ENCODE measurements at places on chromosomes 16 and 17.
A peak's percentile ranks its signal among the peaks of the same experiment; 100 is the strongest.

- DNase-seq: no peak
These were observed 200.4 kb upstream of the N4BP1 start for GRCh38 chr16:48810436-48810802.

DNA sequence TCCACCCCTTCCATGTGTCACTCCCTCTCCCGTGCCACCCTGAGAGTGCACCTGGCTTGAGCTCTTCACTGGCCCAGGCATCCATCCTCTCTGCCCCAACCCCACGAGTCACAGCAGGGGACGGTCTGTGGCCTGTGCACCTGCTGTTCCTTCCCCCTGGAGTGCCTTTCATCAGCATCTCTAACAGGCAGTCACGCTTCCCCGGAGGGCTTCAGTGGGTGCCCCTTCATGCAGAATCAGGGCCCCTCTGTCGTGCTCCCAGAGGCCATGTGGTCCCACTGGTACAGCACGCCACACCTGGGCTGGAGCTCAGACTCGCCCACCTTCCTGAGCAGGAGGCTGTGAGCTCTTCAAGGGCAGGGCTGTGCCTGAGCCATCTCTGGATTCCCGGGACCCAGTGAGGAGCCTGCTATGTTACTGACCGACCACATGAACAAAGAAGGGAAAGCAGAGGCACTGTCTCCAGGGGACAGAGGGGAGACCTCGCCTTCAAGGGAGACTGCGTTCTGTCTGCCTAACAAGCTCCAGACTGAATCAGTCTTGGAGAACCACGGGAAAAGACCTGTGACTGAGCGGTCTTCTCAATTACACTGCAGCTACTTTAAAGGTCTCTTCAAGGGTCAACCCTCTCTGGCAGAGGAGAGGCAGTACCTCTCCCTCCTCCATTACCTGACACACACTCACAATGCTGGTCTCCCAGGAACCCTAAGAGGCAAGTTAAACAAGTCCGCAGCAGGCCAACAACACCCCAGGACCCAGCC, 78.8 kb upstream of the DOC2B start:
- no peak for DNase-seq

GRCh38 chr17:39781031-39781860, 43.5 kb downstream of the GRB7 start:
- no peak for DNase-seq

DNA sequence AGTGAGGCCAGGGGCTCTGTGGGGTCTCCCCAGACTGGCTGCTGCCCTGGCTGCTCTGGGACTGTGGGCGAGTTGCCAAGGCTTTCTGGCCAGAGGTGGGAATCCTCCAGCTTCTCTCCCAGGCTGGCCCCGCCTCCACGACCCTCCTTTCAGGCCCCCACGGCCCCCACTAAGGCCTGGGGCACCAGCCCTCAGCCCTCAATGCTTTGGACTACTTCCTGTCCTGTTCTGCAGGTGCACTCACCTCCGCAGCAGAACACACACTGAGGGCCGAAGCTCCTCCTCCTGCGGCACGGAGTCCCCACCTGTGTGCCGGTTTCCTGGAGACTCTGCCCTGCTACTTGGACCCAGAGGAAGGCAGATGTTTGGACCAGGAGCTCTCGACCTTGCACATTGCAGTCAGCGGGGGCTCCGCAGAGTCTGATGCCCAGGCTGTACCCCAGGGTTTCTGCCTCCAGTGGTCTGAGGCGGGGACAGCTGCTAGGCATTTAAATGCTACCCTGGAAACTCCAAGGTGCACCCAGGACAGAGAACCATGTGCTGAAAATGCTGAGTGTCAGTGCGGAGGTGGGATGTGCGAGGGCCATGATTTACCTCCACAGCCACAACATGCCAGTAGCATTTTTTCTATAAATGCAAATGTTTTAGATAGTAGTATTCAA, 223.8 kb downstream of the IRF8 start:
- DNase-seq: no peak

GRCh38 chr17:29096094-29096493, 53.2 kb downstream of the PIPOX start:
- no peak for DNase-seq

DNA sequence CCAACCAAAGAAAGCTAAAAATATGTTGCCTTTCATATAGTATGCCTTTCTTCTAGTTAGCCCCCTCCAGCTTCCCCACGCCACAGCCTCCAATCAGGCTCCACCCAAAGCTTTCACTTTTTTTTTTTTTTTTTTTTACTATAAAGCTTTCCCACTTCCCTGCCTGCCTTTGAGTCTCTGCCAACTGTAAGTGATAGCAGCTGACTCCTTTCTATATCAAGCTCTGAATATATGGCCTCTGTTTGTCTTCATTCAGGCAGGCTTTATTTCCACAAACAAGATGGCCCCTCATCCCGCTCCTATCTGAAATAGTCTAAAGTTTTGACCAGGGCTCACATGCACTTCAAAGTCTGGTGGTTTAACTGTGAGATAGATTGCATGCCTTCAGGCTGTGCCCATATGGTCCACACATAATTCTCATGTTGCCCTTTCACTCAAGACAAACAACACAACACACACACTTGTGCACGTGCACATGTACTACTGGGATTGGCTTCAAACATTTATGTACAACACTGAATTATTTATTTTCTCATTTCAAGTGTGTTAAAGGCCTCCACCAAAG, 39.8 kb upstream of the DYNLRB2 start:
- no peak for DNase-seq

- peak; percentile 95 for DNase-seq
These were observed 6.1 kb downstream of the GJD3 start for GRCh38 chr17:40358323-40359038.

GRCh38 chr16:85235991-85236817, 123.9 kb upstream of the CIBAR2 start:
- DNase-seq: no peak

GRCh38 chr16:64450177-64450576, 671.7 kb downstream of the CDH11 start:
- DNase-seq: no peak

DNA sequence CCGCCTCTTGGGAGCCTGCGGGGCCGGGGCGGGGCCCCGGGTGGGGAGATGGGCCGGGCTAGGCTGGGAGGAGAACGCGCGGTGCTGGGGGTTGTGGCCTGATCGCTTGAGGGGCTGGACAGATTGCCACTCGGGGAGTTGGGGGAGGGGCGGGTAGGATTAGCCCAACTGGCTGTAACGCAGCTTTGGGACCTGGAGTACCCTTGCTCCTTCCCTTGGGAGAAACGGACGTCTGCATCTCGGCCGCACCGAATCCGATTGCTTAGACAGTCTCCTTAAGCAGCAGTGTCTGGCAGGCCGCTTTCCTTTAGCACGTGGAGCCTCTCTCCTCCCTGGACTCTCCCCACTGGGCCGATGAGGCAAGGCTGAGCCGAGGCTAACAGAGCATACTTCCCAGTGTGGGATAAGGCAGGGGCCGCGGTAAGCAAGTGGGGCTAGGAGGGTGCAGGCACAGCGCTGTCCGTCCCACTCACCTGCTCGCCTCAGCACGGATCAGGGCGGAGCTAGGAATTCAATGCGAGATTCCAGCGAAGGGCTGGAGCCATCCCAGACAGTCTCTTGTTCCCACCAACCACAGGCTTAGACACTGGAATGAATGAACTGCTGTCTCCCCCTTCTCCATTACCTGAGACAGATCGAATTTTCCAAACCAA, 540 bp upstream of the ACLY start:
- no peak for DNase-seq

DNA sequence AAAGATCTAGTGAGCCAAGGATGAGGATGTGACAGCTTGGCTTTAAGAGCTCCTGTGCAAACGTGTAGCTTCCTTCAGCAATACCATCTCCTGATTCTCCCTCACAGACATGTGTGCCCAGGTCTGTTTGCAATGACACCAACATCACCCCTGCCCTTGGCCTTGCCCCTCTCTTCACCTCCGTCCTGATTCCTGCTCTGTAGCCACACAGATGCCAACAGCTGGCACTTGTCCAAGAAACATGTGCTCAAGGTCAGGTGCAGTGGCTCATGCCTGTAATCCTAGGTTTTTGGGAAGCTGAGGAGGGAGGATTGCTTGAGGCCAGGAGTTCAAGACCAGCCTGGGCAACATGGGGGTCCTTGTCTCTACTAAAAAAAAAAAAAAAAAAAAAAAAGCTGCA, 103.8 kb upstream of the CRHR1 start:
- no peak for DNase-seq

DNA sequence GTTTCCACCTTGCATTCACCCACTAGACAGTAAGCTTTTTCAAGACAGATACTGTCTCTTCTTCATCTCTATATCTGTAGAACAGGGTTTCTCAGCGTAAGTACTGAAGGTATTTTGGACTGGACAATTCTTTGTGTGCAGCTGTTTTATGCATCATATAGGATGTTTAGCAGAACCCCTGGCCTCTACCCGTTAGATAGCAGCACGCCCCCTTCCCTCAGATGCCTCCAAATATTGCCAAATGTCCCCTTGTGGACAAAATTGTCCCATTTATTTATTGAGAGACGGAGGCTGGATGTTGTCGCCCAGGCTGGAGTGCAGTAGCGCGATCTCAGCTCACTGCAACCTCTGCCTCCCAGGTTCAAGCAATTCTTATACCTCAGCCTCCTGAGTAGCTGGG, 263.3 kb upstream of the TBX2 start:
- DNase-seq: no peak

GRCh38 chr17:57289613-57290012, 33.3 kb downstream of the MSI2 start:
- DNase-seq: no peak

DNA sequence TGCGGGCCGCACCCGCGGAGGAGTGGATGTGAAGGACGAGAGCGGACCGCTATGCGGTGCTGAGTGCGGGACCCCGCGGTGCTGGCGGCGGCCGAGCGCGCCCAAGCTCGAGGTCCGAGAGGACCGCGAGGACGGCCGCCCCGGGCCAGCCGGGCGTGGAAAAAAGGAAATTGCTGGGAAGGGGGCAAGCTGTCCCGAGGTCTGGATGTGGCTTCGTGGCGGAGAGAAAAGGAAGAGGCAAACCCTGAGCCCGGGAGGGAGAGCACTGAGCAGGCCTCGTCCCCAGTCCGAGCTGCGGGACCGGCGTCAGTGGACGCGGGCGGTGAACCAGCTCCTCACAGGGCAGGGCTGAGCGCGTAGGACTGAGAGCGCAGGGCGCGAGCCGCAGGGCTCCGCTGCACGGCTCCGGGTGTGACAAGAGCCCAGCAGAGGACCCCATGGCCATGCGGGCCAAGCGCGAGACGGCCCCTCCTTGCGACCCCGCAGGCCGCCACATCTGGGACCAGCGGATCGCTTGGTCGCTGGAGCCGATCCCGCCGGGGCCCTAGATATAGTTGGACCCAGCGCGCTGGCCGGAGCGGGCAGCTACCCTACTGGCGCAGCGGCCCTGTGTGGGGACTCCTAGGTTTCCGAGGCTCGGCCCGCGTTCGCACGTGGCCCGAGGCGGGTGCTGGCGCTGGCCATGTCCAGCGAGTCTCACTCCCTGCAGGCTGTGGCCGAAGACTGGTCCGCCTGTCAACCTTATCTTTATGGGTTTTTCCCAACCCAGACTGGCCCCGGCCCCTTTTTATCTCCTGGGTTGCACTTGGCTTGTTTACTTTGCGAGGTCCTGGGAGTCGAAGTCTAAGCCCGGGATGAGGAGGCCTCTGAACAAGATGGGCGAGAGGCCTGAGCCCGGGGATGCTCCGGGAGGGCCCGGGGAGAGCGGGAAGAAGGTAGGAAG, 2.4 kb downstream of the TBX4 start:
- DNase-seq: peak; percentile 76

DNA sequence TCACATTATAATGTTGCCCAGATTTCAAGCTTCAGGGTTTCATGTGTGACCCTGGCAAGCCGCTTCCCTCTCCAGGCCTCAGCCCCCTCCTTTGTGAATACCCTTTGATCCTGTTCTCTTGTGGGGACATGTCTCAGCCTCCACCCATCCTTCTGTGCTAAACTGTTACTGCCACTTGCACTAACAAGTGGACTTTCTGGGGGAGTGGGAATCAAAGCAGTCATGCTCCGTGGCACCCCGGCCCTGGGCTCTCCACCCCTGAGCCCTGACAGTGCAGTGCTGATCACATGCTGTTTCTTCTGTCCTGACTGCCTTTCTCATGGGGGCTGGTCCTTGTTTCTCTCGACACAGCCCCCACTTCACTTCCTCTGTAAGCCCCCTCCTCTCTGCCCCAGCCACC, 9.7 kb upstream of the DCAF7 start:
- no peak for DNase-seq

- DNase-seq: no peak
These were observed 77.9 kb downstream of the GOSR1 start for GRCh38 chr17:30554839-30555751.

DNA sequence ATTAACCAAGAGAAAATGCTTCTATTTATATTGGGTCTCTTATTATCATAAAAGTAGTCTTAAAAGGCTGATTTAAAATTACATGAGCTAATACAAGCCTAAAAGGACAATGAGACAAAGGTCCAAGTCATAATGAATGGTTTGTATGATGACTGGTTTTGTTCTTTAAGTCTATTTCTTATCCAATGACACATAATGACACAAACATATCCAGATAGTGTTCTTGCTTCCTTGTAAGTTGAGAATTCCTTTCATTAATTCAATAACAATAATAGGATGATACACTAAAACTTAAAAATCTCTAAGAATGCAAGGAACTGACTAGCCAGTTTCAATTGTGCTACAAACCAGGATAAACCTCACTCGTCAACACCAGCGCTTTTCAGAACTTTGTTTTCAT, 244.1 kb downstream of the CEP112 start:
- no peak for DNase-seq

DNA sequence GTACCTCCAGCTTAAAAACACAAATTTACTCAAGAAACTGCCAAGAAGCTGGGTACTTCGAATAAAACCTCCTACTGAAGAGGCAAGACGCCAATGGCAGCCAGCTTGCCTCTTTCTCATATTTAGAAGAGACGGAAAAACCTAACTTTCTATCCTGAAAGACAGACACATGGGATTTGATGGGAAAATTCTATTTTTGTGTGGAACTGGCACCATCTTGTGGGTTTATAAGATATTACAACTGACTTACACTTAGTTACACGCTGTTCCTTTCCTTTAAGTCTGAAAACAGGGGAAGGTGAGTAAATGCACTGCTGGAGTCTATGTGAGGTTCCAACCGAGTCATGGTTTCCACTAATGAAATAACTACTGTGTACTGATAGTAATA, 10.3 kb downstream of the ZNF18 start:
- DNase-seq: no peak

DNA sequence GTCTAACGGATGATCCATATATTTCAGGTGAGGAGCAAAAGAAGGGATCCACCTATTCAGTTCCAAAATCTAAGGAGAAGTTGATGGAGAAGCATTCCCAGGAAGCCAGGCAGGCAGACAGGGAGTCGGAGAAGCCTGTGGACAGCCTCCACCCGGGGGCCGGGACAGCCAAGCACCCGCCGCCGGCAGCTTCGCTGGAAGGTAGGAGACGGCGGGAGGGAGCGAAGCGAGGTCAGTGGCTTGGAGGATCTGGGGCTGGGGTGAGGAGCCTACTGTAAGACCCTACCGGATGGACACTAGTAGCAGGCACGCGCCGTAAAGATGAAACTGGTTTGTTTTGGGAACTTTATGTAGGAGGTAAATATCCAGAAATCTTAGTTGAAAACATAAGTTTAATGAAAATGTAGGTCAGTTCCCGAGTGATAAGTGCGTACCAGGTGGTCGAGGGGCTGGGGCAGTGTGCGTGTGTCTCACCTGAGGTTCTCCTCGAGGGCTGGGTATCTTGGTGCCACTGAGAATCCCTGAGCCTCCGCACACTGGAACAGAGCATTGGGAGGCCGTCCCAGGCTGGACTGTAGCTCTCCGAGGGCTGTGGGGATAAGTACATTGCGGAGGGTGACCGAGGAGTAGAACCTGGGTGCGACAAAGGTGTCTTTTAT, 714 bp downstream of the SPATA33 start:
- no peak for DNase-seq

- no peak for DNase-seq
These were observed 800 bp downstream of the ZNF747 start for GRCh38 chr16:30533748-30534367.

- no peak for DNase-seq
These were observed 196.7 kb downstream of the CYB561 start for GRCh38 chr17:63249256-63250004.

All from ecto neural progenitor cell (in vitro differentiated cells).